Endothelial cell of umbilical vein (primary cell): ENCODE measurements at places on chromosomes 6 and 20.

DNA sequence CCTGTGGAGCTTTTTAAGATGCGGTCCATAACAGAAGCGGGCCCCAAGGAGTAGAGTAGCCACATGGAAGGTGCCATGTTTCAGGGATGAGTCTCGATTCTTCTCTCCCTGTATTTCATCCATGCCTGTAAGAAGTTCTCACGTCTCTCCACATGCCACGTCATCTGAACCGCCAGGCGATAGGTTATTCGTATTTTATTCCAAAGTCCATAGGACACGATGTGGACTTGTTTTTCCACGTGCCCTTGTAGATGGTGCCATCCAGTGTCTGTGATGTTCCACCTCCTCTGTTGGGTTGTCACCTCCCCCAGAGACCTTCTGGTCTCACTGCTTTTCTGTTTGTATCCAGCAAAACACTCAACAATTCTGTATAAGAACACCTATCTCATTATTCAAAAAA lies 17.6 kb downstream of the HEBP2 start:
- DNase-seq = no peak

DNA sequence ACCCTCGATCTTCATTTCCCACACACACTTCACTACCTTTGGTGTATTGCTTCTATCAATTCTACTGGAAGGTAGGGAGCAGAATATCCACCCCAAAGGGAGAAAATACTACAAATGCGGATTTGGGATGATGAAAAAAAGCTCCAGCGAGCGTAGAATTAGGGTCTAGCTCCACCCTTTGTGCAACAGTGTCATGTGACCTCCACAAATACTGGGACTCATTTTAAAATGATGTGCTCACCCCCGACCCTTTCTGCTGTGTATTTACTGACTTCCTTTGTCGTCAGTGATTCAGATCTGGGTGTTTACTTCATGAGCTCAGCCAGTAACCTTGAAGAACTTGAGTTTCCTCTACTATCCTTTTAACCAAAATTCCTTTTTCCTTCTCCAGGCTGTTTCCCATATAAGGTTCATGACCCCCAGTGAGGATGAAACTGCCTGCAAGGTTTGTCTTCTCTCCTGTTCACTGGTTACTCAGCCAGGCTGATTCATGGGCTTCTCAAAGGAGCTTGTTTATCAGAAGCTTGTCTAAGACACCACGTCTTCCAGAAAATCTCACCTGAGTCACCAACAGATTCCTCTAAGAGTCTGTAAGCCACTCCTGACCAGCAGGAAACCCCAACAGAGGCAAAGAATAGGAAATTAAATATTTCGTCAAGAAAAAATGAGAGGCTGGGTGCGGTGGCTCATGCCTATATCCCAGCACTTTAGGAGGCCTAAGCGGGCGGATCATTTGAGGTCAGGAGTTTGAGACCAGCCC lies 39.6 kb upstream of the PAX1 start:
- DNase-seq = no peak

- no peak for DNase-seq
These were observed 505.3 kb downstream of the MMUT start for GRCh38 chr6:48957781-48958180.

GRCh38 chr20:22160101-22160652 lies 424.2 kb downstream of the FOXA2 start:
- no peak for DNase-seq

GRCh38 chr6:143060806-143061596 lies at the start of gene AIG1:
AIG1 (plus strand) TSS chr6:143060889; CDS start chr6:143060926, 37 bp downstream.
- DNase-seq = peak; percentile 63

GRCh38 chr6:115976321-115976870 lies 84.3 kb downstream of the FRK start:
- no peak for DNase-seq

DNA sequence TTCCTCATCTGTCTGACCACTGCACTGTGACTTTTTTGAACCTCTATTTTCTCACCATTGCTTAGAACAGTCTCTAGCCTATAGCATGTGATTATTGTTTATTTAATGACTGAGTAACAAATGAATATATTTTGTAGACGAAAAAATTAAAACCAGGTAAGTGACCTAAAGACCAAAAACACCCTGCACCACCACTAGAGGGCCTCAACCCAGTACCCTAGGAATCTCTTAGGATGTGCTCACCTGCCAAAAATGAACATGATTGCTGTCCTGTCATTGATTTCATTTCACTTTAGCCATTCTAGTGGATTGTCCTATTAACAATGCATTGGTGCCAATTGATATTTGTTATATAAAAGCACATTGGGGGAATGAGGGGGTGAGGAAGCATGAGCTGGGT lies 199.1 kb downstream of the COL9A1 start:
- DNase-seq = no peak

- DNase-seq = no peak
These were observed 81.9 kb upstream of the PTPN1 start for GRCh38 chr20:50428097-50428828.

DNA sequence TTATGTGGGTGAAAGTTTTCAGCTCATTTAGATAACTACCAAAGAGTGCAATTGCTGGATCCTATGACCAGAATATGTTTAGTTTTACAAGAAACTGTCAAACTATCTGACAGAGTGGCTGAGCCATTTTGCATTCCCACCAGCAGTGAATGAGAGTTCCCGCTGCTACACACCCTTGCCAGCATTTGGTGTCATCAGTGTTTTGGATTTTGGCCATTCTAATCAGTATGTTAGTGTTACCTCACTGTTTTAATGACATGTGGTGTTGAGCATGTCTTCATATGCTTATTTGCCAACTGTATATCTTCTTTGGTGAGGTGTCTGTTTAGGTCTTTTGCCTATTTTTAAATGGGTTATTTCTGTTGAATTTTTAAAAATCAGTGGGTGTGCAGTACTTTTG lies 120.9 kb downstream of the CFAP61 start:
- DNase-seq = no peak
